ENCODE measurements at places on chromosomes 12 and 14. TPM values are rescaled to one million over a fixed set of nuclear protein-coding genes. Genes with fewer than 3 reads are reported as not detected.

SLC25A47 gene
- not detected for total RNA-seq

CHMP4A gene
- 6.8 TPM for total RNA-seq

PTPRQ gene
- 0.29 TPM for total RNA-seq

PLEKHG7 gene
- total RNA-seq, result not detected

HOXC12 gene
- total RNA-seq, result not detected

Measured in uterus (tissue), 4 donors.